Astrocyte of the hippocampus (primary cell): ENCODE measurements at places on chromosomes 2 and 18.

- DNase-seq: no peak
Observed at GRCh38 chr2:239122421-239123110, 274.7 kb downstream of the TWIST2 start.

GRCh38 chr18:60686142-60686541 lies 313.6 kb upstream of the MC4R start:
- peak; percentile 18 for DNase-seq

DNA sequence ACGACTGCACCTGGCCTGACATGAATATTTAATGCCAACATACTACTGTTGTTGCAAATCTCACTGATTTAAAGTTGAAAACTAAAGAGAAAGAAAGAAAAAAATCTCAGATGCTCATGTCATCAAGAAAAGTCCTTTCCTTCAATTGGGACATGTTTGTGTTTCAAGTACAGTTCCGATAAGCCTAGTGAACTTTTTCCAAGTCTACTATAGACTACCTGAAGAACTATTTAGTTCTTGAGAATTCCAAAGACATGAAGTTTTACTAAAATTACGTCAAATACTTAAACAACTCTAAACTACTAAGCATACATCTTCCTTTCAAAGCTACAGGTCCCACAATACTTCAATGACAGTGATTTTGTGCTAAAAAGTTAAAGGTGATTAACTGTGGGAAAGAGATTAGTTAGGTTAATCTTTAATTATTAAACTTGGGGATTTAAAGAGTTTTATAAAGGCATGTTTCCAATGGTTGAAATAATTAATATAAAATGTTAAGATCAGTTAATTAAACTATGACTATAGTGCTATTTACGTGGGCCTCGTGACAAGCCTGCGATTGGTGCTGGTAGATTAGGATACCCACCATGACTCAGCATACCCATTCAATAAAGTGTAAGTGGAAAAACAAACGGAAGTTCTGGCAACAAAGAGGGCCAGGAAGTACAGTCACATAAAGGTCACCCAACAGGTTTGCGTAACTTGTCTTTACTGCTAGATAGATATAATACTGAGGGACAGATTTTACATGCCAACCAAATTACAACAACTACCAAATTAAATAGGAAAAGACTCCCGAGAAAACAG lies 55.5 kb downstream of the SEPTIN10 start:
- peak; percentile 72 for DNase-seq

DNA sequence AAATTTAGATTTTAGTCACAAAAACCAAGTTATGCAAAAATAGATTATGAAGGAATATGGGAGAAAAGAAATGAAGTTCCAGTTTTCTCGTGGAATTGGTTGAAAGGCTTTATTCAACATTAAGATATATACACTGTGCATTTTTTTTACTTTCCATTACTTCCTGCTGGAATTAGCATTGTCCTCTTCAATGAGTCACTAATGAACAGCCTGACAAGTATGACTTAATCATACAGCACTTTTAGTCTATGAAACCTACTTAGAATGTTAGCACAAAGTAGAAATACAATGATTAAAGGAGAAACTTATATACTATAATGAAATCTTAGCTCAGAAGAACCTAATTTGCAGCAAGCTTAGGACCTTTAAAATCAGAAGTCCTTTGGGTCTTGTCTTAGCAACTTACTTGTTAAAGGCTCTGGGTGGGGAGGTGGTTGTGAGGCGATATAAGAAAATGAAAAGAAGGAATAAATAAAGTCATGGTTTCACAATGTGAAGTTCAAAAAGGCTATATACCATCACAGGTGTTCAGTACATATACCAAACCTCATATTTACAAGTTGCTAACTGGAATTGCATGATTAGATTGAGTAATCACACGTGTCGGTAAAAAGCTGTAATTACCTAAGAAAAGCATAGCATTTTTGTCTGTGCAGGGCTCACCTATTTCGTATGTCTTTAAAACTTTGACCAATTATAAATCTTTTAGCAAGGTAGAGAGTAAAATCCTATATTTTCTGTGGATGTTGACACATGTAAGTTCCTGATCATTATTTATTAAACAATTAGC lies 236.8 kb downstream of the CAMKMT start:
- DNase-seq: no peak

DNA sequence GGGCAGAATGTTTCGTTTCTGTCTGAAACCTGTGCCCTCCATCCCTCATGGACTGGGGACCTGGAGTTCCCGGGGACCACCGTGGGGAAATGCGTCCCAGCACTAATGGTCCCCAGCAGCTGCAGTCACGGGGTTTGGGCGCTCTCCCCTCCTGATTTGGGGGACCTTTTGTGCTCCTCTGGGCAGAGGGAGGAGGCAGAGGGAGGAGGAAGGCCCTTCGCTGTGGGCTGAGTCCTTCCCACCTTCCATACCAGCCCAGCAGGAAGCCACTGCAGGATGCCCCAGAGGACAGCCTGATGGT lies 3.2 kb downstream of the GPR35 start:
- DNase-seq: no peak

GRCh38 chr2:12781329-12781728 lies 64.6 kb downstream of the TRIB2 start:
- DNase-seq: no peak

DNA sequence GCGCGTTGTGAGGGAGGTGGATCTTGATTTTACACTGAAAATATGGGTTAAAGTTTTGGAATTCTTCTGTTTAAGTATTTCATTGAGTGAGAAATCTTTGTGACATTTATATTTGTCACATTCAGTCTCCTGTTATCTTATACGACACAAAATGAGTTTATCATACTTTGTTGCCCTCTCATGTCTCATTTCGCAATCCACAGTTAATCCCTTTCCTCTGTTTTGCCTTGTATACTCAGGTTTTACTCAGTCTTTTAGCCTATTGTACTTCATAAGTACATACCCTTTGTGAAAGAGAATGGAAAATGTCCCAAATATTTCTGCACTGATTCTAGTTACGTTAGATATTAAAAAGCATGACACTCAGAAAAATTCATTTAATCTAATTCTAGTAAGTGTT lies 142.7 kb downstream of the ATP9B start:
- DNase-seq: no peak

GRCh38 chr2:241417626-241418025 lies 61.5 kb downstream of the FARP2 start:
- no peak for DNase-seq

GRCh38 chr2:47019532-47019931 lies 103.9 kb upstream of the MCFD2 start:
- DNase-seq: no peak

GRCh38 chr2:71226096-71226964 lies 573 bp downstream of the PAIP2B start:
- DNase-seq: peak; percentile 42

DNA sequence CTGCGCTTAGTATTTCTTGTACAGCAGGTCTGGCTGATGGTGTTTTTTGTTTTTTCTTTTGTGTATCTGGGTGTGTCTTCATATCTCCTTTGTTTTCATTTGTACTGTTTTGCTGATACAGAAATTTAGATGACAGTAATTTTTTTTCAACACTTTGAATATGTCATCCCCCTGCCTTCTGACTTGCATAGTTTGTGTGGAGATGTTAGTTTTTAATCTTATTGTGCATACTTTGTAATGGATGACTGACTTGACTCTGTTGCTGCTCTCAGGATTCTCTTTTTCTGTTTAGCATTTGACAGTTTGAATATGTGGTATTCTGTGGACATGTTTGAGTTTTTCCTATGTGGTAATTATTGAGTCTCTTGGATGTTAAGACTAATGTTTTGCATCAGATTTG lies 161.3 kb downstream of the ZNF407 start:
- DNase-seq: no peak

DNA sequence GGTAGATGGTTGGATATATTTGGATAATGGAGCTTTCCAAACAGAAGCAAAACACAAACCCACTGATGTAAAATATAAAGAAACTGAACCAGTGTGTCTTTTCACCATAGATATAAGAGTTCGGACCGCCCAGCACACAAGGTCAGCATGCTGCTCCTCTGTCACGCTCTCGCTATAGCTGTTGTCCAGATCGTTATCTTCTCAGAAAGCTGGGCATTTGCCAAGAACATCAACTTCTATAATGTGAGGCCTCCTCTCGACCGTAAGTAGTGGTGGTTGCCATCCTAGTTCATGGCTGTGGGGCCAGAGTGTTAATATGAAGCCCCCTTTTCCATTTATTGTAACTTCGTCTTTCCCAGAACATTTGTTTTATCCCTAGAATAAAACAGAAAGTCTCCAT lies 125.2 kb upstream of the LYPD6 start:
- DNase-seq: no peak

DNA sequence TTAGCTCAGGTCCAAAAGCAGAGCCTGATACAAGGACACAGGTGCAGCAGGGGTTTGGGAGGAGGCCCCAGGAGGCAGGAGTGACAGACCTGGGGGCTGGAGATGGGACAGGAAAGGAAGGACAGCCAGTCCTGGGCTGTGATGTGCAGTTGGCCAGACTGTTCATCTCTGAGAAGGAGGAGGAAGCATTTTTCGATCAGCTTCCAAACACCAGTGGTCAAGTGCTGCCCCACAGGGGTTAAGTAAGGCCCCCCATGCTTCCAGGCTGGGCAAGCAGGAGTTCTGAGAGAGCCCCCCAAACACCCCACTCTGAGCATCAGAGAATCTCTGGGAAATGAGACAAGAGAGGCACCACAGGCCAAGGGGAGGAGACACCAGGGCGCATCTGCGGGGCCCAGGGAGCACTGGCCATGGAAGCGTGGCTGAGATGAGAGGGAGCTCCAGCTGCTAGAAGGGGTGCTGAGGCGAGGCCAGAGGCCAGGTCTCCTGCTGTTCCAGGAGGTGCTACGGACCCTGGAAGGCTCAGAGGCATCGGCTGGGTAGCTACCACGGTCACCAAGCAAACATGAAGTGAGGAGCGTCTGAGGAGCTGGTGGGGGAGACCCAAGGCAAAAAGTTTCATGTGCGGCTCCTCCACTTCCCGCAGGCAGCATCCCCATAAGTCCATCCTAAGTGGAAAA lies 5.6 kb upstream of the HDAC4 start:
- DNase-seq: no peak

DNA sequence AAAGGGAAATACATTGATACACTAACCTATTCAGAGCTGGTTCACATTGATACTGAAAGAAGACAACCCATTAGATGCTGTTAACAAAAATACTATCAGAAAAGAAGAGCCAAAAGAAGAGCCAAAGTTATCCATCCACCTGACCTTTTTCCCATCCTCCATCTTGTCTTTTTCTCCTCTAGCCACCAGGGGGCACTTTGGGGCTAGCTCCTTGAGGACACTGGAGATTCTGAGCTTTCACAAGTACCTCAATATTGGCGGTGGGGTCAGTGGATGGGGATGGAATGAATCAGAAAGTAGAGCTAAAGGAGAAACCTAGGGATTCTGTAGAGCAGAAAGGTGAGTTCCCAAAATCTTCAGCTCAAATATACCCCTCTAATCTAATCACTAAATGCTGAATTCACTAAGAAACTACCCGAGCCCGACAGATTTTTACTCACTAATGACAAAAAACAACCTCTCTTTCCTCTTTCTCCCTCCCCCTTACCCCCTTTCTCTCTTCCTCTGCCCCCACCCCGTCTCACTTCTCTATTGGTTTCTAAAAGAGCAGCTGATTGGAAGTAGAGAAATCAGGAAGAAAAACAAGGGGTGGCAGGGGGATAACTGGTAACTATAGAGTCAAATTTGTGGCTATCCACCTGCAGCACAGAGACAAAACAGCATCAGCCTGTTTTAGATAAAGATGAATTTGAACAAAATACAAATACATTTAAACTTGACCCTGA lies 203.3 kb downstream of the TCF4 start:
- DNase-seq: peak; percentile 51

- no peak for DNase-seq
Observed at GRCh38 chr2:212186166-212186565, 352.4 kb downstream of the ERBB4 start.

- DNase-seq: no peak
Observed at GRCh38 chr18:76937597-76937996, 115.2 kb downstream of the ZNF236 start.

- no peak for DNase-seq
Observed at GRCh38 chr2:153145470-153145978, 333.0 kb downstream of the RPRM start.

DNA sequence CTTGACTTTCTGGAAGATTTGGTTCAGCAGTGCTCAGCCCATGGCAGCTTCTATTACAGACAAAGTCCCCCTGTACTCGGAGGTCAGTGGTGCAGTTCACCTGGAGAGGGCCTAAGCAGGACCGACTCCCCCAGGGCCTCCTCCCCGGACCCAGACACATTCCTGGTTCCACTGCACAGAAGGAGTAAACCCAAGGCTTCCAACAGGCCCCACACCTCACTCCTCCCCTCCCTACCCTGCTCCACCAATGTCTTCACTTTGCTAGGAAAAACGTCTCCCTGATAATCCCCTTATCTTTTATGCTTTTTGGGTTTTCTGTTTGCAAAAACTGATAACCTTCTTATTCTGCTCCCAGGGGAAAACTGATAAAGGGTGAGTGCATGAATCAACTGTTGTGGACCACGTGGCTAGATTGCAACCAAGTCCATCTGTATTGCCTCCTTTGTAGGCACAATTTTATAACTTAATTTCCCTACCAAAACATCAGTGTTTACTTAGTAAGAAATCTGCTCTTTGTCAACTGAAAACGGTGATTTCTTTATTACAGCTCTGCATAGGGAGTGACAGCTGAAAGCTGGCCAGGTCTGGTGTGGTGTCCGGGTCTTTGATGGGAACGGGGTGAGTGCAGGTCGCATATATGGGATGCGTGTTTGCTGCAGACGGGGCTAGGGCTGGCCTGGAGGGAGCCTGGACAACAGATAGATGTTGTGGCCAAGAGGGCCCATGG lies 202.5 kb downstream of the GLI2 start:
- no peak for DNase-seq

DNA sequence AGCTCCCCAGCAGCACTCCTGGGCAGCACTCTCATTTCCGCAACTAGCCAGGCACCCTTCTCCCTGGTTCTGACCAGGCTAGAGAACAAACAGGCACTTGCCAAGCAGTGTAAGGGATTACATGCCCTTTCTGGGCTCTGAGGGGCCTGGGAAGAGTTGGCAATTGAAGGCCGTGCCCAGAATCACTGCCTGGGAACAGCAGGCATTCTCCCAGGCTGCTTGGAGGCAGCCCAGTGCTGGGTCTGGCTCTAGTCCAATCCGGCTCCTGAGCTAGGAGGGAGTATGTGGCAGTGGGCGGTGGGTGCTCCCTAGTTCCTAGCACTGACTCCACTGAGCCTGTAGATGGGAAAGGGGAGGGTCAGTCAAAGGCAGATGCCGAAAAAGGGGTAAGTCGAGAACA lies 34.1 kb upstream of the SP3 start:
- DNase-seq: peak; percentile 41
